Activated CD4-positive, alpha-beta T cell treated with anti-CD3 and anti-CD28 coated beads, Interleukin-2, Interleukin-4, amounts not matched to agents 100 ng/mL and 50 ng/mL, durations not matched to agents 16 hours and 8 hours (primary cell): ENCODE measurements at places on chromosomes 13 and 19.

- no peak for DNase-seq
Measured at GRCh38 chr19:15404097-15404779, 14.6 kb downstream of the AKAP8L start.

GRCh38 chr13:64850017-64850416 is 2380.1 kb downstream of the PCDH9 start:
- no peak for DNase-seq

GRCh38 chr13:49643035-49643646 is 14.8 kb downstream of the ARL11 start:
- DNase-seq = no peak

DNA sequence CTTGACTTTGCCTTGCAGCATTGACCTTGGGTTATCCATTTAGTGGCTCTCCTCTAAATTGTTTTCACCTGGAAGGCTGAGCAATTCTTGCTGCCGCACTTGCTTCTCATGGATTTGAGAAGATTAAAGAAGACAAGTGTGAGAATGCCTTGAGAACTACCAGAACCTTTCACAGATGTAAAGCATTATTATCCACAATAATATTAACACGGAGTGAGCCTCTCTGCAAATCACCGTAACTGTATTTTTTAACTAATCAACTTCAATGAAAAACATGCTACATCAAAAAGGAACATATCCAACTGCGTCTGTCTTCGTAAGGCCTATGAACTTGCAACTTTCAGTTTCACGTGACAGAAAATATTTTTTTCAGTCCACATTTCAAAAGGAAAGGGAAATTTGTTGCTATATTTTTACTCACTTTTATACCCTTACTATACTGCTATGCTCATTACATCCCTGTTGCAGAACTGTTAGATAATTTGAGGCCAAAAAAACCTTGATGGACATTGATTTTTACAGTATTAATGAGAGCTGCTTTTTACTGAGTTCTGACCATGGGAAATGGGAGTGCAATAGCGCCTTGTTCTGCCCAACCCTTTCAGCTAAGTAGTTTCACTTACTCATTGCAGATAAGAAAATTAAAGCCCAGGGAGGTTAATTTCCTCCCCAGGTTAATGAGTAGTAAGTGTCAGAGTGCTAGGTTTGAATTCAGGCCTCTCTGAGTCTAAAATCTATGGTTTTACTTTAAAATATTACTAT is 93.8 kb upstream of the RAP2A start:
- peak; percentile 20 for DNase-seq

DNA sequence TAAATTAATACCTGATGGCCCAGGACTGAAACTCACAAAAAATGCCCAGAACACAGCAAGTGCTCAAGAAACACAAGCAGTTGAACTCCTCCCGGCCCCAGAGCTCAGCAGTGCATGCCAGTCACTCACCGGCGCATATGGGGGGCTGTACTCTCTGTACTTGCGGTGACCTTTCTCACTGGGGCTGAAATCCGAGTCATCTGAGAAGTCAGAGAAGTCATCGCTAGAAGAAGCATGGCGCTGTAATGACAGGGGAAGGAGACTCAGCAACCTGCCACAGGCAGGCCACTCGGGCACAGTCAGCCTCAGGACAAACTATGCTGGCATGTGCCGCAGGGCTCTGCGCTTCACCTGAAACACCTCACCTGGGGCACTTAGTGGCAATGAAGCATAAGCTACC is 19.7 kb downstream of the ZC3H4 start:
- DNase-seq = peak; percentile 74

GRCh38 chr13:28204690-28205443 is 66.5 kb downstream of the PAN3 start:
- DNase-seq = peak; percentile 40

DNA sequence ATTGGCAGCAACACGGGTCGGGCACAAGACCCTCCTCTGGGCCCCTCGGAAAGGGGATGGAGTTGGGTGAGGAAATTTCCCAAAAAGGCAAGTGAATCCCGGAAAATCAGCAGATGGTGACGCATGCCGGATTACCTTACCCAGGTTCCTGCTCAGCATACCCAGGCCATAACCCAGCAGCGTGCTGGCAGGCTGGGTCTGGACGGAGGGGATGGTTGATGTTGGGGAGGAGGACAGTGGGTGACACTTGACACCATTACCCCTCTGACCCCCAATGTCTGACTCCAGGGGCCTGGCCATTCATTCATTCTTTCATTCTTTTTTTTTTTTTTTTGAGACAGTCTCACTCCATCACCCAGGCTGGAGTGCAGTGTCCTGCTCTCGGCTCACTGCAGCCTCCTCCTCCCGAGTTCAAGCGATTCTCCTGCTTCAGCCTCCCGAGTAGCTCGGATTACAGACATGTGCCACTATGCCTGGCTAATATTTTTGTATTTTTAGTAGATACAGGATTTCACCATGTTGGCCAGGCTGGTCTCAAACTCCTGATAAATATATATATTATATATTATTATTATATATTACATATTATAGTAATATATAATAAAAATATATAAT is 799 bp downstream of the PVR start:
- no peak for DNase-seq

DNA sequence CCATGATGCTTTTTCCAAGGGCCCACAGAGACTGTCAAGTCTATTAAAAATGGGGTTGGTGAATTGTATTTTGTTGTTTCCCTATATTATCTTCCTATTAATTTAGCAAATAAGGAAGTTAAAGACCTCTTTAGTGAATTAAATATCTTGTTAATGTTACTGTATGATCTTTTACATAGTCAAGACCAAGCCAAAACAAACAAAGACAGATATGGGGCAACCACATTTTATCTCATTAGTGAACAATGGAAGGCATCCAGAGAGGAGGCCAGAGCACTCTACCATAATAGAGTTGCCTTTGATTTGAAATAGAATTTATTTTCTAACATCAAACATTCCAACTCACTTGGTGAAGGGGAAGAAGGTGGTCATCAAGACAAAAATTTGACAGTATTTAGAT is 169.4 kb downstream of the B3GLCT start:
- no peak for DNase-seq

- no peak for DNase-seq
Measured at GRCh38 chr19:55546822-55547614, 1.7 kb upstream of the SBK3 start.

DNA sequence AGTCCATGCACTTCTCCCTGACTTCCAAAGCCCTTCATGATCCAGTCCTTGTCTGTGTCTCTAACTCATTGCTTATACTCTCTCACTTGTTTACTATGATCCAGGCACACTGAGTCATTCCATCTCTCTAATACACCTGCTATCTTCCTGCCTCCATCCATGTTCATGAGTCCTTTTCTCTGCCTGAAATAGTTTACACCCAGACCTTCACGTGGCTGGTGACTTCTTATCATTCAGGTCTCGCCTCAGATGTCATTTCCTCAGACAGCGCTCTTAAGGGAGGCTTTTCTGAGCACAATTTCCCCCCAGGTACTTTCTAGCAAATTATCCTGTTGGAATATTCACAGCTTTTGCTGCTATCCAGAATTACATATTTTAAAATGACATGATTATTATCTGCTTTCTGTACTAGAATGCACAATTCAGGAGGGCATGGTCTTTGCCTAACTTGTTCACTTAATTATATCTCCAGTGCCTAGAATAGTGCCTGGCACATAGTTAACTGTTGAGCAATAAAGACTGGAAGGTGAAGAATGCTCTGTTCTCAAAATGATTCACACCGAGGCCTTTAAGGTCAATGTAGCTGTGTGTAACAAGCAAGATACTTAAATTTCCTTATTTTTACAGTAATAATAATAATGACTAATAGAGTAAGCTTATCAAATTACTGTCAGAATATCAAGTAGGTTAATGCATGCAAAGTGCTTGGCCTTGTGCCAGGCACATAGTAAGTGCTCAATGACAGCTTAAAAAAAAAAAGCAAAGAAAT is 183.7 kb upstream of the SPRY2 start:
- no peak for DNase-seq

DNA sequence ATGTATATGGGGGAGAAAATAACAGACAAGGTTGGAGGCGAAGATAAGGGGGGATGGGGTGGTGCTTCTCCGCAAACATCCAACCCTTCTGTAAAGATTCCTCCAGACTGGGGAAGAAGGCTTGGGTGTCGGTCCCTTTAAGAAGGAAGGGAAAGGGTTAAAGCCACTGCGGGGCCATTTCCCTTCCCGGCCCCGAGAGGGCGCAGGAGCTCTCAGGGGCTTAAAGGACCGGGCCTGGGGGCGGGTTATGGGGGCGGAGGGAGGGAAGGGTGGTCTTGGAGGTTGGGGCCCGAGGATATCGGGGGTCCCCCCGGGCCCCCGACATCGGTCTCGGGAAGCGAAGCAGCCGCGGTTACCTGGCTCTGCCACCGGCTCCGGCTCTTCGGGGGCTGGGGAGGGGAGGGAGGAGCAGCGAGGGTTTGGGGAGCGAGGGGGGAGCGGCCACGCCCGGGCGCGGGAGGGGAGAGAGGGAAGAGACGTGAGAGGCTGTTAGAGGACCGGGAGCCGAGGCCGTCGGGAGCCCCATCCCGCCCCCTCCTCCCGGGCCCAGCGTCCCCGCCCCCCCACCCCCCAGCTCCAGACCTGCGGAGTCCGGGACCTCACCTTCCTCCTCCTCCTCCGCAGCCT is 2.8 kb downstream of the TNNT1 start:
- DNase-seq = no peak

GRCh38 chr13:41387576-41387975 is 69.8 kb upstream of the RGCC start:
- no peak for DNase-seq

DNA sequence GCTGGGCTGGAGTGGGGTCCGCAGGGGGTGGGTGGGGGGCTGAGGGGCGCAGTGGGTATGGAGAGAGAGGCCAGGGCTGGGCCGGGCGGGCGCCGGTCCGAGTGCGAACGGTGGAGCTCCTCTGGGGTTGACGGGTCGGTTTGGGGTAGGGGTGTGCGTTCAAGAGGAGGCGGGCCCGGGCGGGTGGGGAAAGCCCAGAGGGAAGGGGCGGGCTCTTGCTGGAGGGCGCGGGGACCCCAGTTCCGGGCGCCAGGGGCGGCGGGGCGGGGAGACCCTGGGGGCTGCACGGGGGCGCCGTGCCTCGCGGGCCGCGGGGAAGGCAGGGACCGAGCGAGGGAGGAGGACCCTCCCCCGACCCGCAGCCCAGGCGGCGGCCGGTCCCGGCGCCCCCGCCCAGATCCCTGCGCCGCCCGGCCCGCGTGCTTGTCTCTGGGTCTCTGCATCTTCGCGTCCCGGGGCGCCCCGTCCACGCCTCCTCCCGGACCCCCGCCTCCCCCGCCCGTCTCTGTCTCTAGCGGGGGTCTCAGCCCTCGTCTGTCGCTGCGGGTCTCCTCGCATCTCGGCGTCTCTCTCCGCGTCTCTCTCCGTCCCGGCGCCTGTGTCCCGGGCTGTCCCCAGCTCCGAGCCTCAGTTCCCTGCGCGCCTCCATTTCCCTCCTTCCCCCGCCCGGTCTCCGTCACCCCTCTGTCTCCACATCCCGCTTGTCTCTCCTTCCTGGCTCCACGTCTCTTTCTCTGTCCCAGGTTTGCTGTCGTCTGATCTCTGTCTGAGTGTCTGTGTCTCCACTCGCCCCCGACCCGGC is 8.3 kb upstream of the SHISA7 start:
- DNase-seq = no peak

GRCh38 chr19:6576869-6577475 is 14.0 kb downstream of the CD70 start:
- no peak for DNase-seq
